Stimulated activated CD8-positive, alpha-beta memory T cell treated with anti-CD3 and anti-CD28 coated beads, Interleukin-12 subunit alpha, Interleukin-12 subunit beta, amount 100 ng/mL, for 1 hour (primary cell): ENCODE measurements at places on chromosomes 5 and 9.

- no peak for DNase-seq
Observed at GRCh38 chr5:98909363-98909762, 19.4 kb downstream of the CHD1 start.

DNA sequence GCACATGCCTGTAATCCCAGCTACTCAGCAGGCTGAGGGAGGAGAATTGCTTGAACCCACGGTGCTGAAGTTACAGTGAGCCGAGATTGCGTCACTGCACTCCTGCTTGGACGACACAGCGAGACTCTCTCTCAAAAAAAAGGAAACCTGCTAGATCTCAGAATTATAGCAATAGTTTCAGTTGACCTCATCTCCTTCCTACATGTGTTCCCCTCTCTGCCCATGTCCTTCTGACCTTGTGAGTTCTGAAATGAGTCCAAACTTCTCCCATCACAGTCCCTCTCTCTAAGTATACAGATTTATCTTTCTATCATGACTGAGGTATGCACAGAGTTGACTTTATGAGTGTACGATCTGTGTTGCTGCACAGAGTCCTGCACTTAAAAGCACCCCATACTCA, 44.6 kb upstream of the SHOC1 start:
- no peak for DNase-seq

DNA sequence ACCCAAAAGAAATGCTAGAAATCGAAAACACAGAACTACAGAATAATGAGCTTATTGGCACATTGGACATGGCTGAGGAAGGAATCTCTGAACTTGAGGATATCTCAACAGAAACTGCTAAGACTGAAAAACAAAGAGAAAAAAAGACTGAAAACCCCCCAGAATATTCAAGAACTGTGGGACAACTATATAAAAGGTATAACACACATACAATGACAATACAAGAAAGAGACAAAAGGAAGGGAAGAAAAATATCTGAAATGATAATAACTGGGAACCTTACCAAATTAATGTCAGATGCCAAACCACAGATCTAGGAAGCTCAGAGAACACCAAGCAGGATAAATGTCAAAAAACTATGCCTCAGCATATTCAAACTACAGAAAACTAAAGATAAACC, 68.6 kb upstream of the TNPO1 start:
- no peak for DNase-seq

GRCh38 chr5:167001246-167001645, 1290.2 kb upstream of the WWC1 start:
- no peak for DNase-seq

DNA sequence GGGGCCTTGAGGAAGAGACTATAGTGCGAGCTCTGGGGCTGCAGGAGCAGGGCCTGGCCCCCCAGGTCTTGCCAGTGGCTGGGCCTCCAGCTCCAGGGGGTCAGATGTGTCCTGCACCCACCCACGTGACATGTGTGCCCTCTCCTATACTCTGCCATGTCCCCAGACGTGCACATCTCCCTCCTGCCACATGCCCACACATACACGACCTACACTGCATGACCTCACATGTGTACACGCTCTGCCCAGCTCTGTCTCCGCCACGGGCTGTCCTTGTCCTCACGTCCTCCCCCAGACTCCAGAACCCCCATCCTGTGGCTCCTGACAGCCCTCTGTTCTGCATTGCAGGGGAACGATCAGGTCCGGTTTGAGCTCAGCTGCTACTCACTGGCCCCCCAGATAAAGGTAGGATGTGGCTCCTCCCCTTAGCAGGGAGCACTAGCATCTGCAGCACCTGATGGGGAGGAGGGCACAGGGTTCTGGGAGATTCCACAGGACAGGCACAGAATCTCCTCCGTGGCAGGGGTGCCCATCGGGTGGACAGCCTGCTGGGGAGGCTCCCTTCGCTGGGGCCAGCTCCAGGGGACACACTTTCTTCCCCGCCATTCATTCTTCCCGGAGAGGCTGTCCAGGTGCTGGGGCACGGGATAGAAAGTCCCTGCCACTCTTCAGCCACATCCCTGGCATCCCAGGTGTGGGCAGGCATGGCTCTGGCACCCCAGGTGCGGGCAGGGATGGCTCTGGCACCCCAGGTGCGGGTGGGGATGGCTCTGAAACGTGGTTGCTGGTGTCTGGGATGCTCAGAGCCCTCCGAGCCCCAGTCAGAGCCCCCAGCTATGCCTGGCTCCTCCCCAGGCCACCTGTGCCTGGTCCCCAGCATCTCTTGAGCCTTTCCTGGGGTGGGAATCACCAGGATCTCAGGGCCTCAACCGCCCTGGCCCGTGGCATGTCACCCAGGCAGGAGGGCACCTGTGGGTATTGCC, 19.3 kb downstream of the ASS1 start:
- DNase-seq = no peak

DNA sequence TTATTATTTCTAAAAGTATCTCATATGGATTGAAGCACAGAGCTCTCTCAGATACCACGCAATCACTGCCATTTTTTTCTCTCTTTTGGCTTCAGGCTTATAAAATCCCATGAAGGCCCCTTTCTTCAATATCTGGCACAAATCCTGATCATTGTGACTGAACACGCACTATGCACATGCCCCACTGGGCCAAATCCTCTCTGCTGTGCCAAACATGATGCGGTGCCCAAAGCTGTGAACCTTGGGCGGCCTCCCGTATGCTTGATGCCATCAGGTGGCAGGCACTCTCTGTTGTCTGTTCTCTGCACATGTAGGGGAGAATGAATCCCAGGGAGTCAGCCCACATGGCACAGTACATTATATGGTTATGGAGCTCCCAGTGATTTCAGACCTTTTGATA, 375.0 kb upstream of the RGMB start:
- no peak for DNase-seq

DNA sequence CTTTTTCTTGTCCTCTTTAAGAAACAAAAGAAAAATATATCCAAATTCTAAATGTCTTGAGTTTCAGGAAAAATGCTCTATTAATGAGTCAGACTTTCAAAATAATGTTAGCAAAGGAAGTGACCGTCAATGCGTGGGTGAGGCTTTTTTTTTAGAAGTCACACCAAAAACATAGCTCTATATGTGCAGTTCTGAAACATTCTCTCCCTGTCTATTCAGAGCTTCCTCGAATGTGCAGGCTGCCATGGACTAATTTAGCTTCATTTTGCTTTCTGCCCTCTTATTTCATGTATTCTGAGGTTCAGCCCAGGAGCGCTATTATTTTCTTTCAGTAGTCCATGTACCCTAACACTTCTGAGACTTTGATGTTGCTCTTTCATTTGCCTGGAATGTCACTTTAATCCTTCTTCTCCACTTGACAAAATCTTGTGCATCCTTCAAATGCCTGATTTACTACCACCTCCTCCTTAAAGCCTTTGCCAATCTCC, 72.5 kb upstream of the RASA1 start:
- DNase-seq = no peak

- no peak for DNase-seq
Observed at GRCh38 chr9:113427629-113428028, 17.1 kb downstream of the C9orf43 start.

- DNase-seq = no peak
Observed at GRCh38 chr9:89942643-89943042, 337.8 kb downstream of the GADD45G start.

DNA sequence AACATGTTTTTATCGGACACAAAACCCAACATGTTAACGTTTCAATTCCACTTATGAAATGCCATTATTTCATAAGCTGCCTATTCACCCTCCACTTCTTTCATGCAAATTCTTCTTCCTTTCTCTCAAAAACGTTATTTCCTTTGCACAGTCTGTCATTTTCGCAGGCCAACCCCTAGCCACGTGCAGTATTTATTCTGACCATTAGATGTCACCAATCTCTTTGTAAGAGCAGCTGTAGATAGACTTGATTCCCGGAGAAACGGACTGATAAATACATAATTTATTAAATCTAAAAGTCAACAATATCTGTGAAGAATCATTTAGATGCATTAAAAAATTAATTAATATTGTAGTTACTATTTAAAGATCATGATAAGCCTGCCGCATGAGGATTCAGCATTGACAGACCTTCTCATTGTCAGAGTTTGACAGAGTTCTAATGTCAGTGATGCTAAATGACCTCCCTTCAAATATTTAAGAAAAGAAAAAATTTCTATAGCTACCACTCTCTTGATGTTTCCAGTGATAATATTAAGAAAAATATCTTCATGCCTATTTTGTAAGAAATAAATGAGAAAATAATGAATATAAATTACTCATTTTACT, 933.6 kb downstream of the CDH12 start:
- no peak for DNase-seq

DNA sequence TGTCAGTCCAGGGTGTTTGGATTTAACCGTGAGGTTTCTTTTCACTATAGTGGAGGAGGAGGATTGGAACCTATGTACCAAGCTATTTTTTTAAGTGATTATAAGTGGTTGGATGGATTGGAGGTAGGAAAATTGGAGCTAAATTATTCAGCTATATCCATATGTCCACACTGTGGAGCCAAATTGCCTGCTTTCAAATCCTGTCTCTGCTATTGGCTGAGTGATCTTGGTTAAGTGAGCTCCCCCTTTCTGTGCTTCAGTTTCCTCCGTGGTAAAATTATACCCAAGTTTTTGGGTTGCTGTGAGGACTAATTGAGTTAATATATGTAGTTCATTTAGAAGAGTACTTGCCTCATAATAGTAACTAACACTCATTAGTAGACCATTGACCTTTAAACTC, 2.5 kb downstream of the CENPP start:
- DNase-seq = no peak

DNA sequence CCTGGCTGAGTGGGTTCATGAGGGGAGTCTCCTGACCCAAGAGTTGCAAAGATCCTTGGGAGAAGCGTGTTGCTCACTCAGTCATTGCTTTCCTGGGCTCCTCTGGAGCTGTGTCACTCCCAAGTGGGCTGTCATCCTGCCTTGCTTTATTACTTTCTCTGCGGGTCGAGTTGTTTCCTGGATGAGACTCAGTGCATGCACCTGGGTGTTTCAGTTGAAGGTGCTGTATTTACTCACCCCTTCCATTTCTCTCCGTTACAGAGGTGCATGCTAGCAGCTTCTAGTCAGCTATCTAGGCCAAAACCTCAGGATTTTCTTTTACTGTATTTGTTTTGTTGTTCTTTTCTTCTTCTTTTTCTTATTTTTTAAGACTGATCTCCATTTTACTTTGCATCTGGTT, 785.5 kb upstream of the EDIL3 start:
- DNase-seq = no peak

DNA sequence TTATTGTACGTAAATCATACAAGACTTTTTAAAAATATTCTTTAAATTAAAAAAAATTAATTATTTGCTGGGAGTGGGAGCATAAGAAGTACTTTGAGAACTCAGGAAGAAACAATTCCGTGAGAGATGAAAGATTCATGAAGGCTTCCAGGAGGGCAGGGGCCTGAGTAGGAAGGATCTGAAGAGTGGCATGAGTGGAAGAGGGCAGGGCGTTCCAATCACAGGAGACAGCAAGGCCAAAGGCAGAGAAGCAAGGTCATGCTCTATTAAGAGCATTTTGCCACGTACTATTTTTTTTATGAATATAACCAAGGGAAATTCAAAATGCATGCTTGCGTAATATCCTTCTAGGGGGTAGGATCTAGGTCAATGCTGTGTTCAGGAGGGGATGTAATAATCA, 265.5 kb downstream of the ZNF608 start:
- no peak for DNase-seq

- no peak for DNase-seq
Observed at GRCh38 chr5:89878140-89879132, 531.1 kb downstream of the CETN3 start.

DNA sequence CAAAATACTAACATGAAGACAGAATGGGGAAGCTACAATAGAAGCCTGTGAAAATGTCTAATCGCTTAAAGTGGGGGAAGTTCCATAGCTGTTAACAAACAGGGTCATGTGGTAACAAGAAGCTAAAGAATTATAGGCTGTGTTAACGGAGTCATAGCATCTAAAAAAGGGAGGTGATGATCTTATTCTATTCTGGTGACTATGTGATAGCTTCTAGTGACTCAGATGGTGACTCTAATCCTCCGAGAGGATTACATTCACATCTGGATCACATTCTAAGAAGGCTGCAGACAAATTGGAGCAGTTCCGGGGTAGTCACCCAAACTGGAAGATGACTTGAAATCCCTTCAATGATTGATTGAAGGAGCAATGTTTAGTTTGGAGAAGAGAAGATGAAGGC, 142.1 kb downstream of the LIFR start:
- no peak for DNase-seq

DNA sequence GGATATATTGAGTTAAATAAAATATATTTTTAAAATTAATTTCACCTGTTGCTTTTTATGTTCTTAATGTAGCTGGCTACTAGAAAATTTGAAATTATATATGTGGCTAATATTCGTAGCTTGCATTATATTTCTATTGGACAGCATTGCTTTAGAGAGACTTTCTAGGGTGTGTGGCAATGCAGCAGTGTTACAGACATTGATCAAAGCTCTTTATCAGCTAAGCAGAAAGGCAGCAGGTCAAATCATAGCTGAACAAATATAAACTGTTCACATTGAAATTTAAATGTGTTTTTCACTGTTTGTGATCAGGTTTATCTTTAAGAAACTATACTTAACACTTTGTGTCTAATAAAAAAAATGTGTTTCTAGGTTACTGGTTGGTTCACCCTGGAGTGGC, 52.6 kb downstream of the ITGA2 start:
- no peak for DNase-seq

GRCh38 chr5:79471556-79471955, 42.4 kb downstream of the HOMER1 start:
- DNase-seq = no peak
